ENCODE measurements at places on chromosomes 1 and 21.

DNA sequence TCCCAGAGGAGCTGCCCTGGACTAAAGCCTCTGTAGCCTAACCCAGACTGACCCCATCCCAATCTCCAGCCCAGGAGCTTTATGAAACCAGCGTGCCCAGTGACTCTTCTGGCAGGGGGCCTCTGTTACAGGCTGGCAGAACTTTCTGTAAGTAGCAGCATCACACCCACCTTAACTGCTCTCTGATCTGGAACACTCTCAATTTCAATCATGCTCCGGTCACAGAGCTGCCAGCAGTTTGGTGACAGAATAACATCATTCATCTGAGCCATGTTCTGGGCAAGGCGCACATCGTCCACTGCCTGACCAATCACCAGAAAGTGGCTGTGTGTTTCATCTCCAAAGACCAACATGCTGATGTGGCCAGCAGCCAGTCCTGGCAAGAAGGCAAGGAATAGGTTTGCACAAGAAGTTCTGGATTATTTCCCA, 14.7 kb downstream of the ADCY10 start:
- no peak for DNase-seq

GRCh38 chr1:165364568-165365133, 8.1 kb upstream of the LMX1A start:
- DNase-seq = peak; percentile 12

DNA sequence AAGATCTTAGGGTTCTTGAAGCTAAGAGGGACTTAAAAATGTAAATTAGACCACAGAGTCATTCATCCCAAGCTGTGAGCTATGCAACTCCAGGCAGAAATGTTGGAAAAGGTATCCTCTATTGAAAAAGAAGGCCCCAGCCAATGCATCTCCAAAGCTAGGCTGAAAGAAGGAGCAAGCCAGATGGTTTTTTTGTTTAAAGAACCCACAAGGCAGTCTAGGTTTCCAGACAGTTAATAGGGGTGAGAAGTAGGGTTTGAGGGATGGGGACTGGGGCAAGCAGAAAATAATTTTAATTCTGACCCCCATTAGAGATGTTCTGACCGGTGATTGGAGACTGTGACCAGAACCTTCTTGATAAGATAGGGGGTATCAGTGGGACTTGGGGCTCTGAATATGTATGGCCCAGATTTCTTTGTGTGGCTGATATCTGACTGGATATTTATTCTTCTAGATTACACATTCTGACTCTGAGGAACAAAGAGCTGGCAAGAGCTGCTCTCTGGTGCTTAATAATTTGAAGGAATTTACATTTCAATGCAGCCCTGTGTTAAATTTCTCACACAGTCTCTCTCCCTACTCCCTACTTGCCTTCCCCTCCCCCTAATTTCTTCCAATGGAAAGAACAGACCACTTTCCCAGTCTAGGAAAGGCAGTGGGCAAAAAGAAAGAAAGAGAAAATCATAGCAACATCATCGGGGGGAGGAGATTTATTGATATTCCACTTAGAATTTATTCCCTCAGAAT, 104.9 kb downstream of the NUF2 start:
- DNase-seq = no peak

- peak; percentile 15 for DNase-seq
Measured at GRCh38 chr1:232174306-232174705, 455.6 kb downstream of the SIPA1L2 start.

GRCh38 chr1:23177438-23178380, 9.1 kb upstream of the LUZP1 start:
- peak; percentile 84 for DNase-seq

DNA sequence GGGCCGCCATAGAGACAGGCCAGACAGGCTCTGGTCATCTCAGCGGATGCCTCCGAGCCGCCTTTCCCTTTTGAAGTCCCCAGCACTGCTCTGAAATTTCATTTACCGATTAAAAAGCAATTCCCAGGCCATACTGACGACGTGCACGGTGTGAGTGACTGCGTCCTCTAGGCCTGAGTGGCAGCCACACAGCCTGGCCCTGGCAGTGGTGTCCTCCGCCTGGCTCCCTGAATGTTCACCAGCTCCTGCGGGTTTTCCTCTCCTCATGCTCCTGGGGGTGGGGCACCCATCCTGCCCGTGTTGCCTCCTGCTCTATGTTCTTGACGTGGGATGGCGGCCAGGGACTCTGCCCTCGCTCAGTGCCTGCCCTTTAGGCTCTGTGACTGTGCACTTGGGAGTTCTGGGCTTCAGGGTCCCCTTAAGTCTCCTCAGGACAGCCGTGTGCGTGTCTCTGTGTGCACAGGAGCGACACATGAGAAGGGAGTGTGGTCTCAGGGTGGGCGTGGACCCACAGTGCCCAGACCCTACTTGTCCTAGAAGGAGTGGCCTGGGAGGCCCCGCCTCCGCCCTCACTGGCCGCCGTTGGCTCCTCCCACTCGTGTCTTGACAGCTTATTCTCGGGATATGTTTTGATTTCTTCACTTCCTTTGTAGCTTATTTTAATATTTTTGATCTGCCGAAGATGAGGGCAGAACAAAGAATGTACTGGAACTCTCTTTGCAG, 3.6 kb downstream of the SKI start:
- DNase-seq = no peak

DNA sequence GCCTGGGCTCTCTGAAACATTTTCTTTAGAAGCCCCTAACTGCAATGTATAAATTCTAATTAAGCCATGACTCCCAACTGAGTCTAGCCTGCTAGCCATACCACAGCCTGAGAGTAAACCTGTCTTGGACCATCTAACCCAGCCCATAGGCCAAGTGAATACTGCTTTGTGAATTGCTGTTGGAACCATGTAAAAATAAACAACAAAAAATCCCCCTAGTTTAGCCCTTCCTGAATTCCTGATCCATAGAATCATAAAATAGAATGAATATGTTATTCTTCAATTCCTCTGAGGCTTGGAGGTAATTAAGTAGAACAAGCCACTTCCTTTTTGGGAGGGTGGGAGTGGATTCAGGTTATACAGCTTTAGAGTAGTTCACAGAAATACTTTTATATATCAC, 1496.4 kb downstream of the MRPL39 start:
- DNase-seq = no peak

GRCh38 chr1:245205396-245205795, 50.6 kb downstream of the KIF26B start:
- no peak for DNase-seq

GRCh38 chr1:173095632-173096031, 44.9 kb upstream of the TNFSF18 start:
- no peak for DNase-seq

DNA sequence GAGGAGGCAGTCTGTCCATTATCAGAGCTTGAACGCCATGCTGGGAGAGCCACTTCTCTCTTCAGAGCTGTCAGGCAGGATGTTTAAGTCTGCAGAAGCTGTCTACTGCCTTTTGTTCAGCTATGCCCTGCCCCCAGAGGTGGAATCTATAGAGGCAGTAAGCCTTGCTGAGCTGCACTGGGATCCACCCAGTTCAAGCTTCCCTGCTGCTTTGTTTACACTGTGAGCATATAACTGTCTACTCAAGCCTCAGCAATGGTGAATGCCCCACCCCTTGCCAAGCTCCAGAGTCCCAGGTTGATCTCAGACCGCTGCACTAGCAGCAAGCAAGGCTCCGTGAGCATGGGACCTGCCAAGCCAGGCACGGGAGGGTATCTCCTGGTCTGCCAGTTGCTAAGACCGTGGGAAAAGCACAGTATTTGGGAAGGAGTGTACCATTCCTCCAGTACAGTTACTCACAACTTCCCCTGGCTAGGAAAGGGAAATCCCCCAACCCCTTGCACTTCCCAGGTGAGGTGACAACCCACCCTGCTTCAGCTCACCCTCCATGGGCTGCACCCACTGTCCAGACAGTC, 32.5 kb downstream of the RGS13 start:
- DNase-seq = no peak

DNA sequence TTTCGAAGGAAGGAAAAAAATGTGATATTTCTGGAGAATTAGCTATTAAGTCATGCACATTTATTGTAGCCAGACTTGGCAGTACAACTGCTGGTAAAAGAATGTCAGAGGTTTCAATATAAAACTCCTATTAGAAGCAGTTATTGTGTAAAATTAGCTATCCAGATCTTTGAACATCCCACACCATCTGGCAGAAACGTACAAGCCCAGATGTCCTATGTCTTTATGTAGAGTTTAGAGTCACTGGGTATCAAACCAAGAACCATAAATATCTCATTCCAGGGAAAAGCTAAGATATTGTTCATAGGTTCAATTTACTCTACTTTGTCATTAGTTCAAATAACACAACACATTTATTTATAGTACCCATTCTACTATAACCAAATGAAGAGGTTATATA, 31.4 kb downstream of the OLFM3 start:
- DNase-seq = no peak

- no peak for DNase-seq
Measured at GRCh38 chr1:54566438-54567141, 18.6 kb downstream of the ACOT11 start.

- peak; percentile 89 for DNase-seq
Measured at GRCh38 chr1:66371233-66372005, 162.5 kb upstream of the SGIP1 start.

- no peak for DNase-seq
Measured at GRCh38 chr1:20721117-20722061, 3.6 kb upstream of the KIF17 start.

DNA sequence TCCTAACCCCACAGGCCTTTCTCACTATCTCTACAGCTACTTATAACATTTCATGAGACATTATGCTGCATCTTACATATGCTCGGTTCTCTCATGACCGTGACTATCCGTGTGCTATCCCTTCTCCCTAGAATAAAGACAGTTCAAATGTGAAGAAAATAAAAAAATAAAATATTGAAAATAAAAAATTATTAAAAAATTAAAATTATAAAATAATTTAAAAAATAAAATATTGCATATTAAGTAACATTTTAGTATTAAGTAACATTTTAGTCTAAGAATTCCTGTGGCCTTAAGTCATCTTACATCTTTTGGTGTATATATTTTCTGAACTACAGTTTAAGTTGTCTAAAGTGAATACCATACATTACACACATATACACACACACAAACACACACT, 415.5 kb downstream of the DPYD start:
- DNase-seq = no peak

- no peak for DNase-seq
Measured at GRCh38 chr1:235287208-235287882, 40.6 kb downstream of the ARID4B start.

GRCh38 chr1:50605186-50605875, 182.1 kb upstream of the DMRTA2 start:
- peak; percentile 57 for DNase-seq

DNA sequence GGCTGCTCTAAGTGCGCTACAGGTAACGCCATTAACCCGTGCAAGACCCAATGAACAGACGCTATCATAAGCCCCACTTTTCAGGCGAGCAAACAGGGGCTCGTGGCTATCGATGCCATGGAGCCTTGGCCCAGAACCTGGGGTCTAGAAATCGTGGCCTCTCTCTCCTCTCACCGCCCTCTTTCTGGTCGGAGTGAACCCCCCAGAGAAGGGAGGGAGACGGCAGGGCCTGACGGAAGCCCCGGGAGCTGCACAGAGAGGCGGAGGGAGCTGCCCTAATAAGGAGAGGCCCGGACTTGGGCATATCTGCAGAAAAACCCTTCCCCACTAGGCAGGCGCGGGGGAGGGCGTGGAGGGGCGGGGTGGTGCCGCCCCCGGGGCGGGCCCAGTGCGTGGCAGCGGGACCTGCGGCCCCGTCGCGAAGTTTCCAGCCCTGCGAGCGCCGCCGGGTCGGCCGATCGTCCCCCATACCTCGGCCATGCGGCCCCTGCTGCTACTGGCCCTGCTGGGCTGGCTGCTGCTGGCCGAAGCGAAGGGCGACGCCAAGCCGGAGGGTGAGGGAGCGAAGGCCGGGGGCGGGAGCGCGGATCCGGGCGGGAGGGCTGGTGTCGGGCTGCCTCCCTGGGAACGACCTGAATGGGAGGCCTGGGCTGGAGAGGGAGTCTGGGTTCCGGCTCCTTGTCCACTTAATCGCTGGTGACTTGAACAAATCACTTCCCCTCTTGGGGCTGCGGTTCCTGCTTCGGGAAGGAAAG, at the start of gene PLOD1:
TSS of gene PLOD1 (plus strand) at position 416 of the 755 bp plus-strand sequence. CDS start at position 479, 63 bp downstream.
- DNase-seq = peak; percentile 95

- DNase-seq = peak; percentile 46
Measured at GRCh38 chr1:6248932-6249738, 5.2 kb downstream of the HES3 start.
